D341Med (cell line): ENCODE measurements at places on chromosomes 1 and 21.
A peak's percentile ranks its signal among the peaks of the same experiment; 100 is the strongest.

GRCh38 chr1:104029456-104029970, 279.8 kb downstream of the AMY1C start:
- DNase-seq = no peak

- DNase-seq = no peak
Measured at GRCh38 chr1:231628207-231628876, 1.8 kb downstream of the DISC1 start.

- DNase-seq = no peak
Measured at GRCh38 chr1:33970148-33970825, 106.4 kb downstream of the HMGB4 start.

DNA sequence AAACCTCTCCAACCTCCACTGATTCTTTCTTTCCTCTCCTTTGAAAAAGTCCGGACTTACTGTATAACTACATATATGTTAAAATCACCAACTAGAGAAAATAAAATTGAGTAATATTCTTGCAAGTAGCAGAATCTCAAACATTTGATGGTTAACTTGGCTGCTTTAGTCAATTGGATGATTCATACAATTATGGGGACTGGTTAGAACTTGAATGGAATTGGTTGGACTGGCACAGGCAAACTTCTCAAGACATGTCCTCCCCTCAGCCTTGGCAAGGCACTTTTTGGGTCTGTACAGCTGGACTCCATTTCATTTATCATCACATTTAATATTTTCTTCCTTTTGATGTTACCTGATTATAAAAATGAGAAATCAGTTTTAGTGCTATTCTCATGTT, 6.5 kb downstream of the WLS start:
- no peak for DNase-seq

- DNase-seq = no peak
Measured at GRCh38 chr1:166905900-166906299, 29.8 kb upstream of the TADA1 start.

GRCh38 chr1:196608390-196609369, at the start of gene KCNT2:
KCNT2 (minus strand) TSS chr1:196608440; CDS start chr1:196608309, 131 bp downstream.
- DNase-seq = peak; percentile 97

DNA sequence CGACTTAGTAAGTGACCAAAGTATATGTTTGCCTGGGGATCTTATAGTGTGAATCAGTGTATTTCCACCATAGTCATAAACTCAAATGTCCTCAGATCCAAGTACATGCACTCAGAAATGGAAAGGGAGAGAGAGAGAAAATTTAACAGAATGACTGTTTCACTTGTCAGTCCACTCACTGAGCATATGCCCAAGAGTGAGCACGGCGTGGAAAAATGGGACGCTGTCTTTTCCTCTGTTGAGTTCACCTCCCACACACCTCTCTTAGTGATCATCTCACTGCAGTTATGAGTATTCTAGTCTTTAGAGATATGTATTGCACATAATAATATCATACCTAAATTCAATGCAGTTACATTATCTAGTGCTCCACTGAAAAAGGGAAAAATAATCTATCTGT, 156.8 kb upstream of the PRMT6 start:
- no peak for DNase-seq

DNA sequence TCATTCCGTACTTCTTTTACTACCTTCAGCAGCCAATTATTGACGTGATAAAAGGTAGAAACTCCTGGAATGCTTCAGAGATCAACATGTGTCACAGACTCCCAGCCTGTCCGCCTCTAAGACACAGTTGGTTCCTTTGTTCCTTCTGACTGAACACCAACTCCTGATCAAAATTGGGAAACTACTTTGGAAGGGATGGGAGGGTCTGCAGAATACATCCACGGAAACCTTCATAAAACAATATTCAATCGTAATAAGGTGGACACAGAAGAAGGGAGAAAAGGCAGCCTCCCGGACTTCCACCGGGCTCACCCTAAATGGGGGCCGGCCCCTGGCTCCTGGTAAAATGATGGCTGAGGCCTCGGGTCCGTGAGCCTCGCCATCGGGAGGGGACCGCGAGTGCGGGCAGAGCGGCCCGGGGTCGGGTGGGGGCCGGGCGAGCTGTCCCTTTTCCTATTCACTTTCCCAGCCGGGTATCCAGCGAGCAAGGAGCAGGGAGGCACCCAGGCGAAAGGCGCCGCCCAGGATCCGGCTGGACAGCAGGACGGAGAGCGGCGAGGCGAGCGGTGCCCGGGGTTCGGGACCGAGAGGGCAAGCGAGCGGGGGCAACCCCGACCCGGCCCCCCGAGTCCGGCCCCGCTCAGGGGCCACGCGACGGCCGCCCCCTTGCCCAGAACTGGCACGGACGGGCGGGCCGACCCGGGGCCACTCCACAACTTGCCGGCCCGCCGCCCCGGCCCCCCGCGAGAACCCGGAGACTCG, 805 bp downstream of the NRIP1 start:
- DNase-seq = no peak

DNA sequence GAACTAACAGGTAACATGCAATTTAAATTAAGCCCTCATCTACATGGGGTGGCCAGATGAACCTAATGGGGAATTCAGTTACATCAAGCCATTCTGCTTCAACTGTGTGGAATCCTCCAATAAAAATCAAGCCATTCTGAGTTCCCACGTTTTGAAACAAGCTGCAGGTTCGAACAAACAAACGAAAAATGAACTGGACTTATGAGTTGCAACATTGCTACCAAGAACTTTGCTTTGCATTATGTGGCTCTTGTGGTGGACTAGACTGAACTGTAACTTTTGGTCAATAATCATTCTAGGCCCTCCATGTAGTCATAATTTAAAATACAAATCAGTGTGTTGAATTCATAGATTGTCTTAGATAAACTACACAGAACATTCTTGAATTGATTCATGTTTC, 517.2 kb downstream of the PTBP2 start:
- no peak for DNase-seq

DNA sequence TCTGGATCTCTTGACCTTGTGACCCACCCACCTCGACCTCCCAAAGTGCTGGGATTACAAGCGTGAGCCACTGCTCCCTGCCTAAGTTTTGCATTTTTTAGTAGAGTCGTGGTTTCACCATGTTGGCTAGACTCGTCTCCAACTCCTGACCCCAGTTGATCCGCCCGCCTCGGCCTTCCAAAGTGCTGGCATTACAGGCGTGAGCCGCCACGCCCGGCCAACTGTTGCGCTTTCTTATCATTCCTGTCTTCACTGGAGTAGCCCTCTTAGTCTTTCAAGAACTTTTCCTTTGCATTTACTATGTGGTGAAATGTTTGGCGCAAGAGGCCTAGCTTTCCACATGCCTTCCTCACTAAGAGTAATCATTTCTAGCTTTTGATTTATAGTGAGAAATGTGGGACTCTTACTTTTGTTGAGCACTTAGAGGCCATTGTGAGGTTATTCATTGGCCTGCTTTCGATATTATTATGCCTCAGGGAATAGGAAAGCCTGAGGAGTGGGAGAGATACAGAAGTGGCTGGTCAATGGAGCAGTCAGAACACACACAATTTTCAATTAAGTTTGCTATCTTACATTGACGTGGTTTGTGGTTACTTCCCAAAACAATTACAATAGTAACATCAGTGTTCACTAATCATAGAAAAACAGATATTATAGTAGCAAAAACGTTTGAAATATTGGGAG, 111.0 kb downstream of the ZMYM4 start:
- DNase-seq = no peak

GRCh38 chr1:150999926-151000325, 6.8 kb downstream of the MINDY1 start:
- no peak for DNase-seq

DNA sequence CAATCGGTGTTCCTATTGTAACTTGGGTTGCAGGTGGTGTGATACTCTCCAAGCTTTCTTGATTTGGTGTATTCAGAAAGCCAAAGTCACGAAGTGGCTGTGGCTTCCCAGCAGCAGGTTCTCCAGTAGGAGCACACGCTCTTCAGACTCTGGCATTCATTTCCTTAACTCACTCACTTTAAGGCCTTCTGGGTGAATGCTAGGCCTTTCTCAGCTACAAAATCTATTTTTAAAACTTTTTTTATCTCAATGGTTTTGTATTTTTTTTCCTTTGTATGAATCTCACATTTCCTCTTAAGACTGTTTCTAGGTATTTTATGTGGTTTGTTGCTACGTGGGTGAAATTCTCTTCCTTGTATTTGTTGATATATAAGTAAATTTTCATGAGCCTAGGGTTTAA, 22.9 kb upstream of the PKN2 start:
- no peak for DNase-seq

GRCh38 chr1:17441265-17441992, 2.0 kb upstream of the RCC2 start:
- DNase-seq = no peak

DNA sequence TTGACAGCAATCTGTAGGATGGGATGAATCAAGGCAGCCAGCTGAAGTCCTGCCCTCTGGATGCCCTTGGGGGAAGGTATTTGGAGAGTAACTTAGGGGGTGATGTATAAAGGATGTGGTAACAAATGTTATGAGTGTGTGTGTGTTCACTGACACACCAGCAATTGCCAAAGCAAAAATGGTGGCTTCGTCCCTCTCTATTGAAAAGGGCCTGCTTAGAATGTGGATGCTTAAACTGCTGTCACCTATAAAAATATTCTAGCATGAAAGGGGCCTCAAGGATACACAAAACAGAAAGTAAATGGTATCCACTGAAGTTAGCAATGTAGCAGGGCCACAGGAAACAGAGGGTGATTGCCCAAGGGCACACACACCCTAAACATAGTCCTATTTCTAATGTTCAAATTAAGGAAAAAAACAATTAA, 15.1 kb upstream of the AIM2 start:
- no peak for DNase-seq

DNA sequence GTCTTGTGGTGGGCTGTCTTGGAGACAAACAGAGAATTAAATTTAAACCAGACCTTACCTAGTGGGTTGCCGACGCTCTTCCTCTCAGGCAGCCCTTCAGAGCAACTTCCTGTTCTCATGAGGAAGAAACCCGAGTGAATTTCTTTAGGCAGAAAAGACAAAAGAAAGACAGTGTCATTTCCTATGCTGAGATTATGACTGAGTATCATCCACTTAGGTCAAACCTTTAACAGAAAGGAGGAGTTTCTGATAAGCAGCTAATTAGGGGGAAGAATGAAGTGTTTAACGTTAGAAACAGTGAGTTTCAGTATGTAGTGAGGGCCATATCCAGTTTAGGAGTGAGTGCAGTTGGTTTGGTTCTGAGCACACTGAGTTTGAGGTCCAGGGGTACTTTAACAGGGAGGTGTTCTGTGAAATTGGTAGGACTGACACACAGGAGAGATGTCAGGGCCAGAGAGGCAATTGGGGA, 38.7 kb downstream of the FASLG start:
- DNase-seq = no peak

DNA sequence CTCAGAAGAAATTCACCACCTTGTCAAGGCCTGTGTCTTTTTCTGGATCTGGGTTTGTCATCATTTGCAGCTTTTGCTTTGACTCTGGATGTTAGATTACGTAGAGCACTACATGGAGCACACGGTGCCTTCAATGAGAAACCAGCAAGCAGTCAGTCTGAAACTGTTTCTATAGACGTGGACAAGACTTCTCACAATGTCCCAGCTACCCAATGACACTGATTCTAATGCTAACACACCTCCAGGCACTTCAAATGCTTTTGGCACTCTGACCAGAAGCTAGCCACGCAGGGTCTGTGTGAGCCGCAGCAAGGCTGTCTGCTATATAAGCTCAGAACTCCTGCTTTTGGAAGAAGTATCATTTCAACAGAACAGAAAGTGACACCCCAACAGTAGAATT, 38.2 kb downstream of the ITPKB start:
- DNase-seq = no peak

DNA sequence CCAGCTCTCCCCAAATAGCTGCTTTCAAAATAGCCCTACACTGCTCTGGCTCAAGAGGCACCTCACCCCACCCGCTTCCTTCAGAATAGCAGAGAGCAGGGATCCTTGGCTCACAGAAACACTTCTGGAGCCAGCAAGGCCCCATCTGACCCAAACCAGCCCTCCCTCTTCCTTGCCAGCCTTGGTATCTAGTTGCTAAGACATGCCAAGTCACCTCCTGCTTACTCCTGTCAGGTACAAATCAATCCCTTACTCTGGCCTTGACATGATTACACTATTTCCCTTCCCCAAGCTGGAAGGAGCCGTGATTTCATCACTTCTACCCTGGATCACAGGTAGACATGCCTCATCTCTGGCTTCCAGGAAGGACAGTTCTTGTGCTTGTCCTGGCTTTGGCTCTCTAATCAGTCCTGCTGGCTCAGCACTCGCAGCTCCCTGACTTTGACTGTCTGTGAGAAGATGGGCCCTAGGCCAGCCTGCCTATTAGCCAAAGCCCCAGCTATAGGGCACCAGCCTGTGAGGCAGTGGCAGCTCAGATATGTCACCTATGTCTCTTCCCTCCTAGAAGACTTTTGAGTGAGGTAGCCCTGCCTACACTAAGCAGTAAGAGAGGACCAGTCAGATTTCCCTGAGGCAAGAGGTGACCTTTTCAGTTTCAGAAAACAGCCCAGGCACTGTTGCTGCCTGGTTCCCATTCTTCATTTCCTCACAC, 8.9 kb upstream of the MUTYH start:
- DNase-seq = no peak

GRCh38 chr1:2967881-2968280, 53.4 kb upstream of the ACTRT2 start:
- no peak for DNase-seq

DNA sequence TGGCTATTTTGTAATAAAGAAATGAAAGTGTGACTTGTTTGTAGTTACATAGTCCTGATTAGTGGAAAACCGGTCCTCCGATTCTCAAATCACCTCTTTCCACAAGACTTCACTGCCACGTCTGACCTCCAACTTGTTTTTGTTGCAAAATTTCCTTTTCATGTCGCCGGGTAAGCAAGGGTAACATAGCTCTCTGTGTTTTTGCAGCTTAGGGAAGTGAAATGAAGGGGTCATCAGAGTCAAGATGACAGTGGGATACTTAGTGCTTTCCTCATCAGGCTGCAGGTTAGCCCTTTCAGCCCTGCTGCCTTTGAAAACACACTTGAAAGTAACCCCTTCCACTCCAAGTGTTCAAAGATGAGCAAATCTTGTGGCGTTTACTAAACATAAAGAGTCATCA, 217.9 kb downstream of the USP25 start:
- DNase-seq = no peak

DNA sequence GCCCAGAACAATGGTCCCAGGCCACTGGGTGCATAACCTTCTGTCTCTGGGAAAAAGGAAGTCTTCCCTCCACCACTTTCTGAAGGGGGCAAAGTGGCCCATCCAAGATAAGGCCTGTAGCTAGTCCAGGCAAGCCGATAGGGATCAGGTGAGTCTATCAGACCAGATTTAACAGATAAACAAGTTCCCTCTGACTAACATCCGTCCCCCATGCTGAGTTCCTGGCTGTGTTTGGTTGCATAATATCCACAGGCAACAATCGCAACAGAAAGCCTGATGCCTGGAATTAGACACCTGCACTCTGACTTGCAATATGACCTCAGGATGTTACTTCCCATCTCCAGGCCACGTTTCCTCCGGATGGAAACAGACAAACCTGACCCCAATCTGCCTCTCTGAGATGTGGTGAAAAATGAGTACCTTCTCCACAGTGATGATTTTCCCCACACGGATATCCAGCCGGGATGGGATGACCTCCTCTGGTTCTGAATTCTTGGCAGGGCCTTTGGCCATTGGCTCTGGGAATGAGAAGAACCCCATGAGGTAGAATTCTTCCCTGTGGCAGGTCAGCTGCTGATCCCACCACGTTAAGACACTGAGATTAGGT, 36.4 kb downstream of the YARS1 start:
- DNase-seq = no peak
